ENCODE measurements at places on chromosomes 11 and 22.

GRCh38 chr11:101912823-101913284 lies 2.0 kb upstream of the CEP126 start:
- DNase-seq, result peak; percentile 67
- H3K4me3 ChIP-seq, result no peak overlapping the region
- no peaks in the 10 kb centered on the region for H3K27me3 ChIP-seq
- H3K27ac ChIP-seq, result no peak overlapping the region
- H3K4me1 ChIP-seq, result peaks cover 8% of the 10 kb centered on the region

GRCh38 chr22:31615940-31616314 lies 46.1 kb downstream of the PISD start:
- H3K4me3 ChIP-seq, result no peak overlapping the region
- peaks cover 5% of the 10 kb centered on the region for H3K4me1 ChIP-seq
- no peak overlapping the region for H3K27ac ChIP-seq
- DNase-seq, result no peak

DNA sequence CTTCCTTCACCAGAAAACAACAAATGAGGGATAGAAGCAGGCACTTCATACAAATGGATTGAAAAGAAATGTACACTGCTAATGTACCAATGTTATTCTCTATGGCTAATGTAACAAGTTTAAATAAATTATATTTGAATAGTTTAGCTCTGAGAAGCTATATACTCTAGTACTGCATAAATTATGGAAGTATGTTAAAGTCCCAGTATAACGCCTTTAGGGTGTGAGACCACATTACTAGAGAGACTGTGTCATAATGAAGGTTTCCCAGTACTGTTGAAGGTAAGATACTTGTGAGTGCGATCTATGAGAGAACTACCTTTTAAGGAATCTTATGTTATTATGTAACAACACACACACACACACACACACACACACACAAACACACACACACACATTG lies 39.8 kb upstream of the GAB2 start:
- H3K4me3 ChIP-seq, result no peak overlapping the region
- H3K27me3 ChIP-seq, result no peaks in the 10 kb centered on the region
- H3K27ac ChIP-seq, result no peak overlapping the region
- no peaks in the 10 kb centered on the region for H3K4me1 ChIP-seq

DNA sequence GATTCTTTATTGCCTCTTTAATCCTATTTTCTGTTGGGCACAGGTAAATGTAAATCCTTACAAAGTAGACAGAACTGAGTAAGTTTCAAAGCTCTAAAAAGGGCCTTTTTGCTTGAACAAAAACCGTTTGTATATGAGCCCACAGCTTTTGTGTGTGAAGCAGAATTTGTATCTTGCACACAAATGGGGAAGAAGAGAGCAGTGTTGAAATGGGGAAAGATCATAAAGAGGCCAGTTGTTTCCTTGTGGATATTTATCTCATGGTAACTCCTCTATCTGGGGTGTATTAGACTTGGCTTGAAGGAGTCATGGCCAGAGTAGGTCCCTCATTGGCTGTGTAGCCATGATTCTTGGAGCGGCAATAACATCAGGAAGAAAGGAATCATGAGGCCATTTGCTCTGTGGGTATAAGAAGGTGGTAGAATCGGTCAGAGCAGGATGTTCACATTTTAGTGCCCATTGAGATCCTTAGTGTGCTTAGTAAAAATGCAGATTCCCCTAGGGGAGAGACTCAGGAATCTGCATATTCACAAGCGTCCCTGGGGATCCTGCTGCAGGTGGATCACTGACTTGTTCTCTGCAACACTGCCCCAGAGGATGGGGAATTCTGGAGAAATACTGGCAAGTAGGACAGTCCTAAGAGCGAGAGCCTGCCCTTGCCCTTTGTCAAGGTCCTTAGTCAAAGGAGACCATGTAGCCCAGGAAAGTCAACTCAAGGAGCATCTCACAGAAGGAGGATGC lies 126.5 kb downstream of the LDLRAD3 start:
- H3K27me3 ChIP-seq, result no peaks in the 10 kb centered on the region
- H3K4me3 ChIP-seq, result no peak overlapping the region
- DNase-seq, result no peak
- H3K36me3 ChIP-seq, result no peaks in the 10 kb centered on the region
- H3K4me1 ChIP-seq, result peaks cover 21% of the 10 kb centered on the region

- H3K27ac ChIP-seq, result no peak overlapping the region
- no peaks in the 10 kb centered on the region for H3K36me3 ChIP-seq
- H3K27me3 ChIP-seq, result no peaks in the 10 kb centered on the region
- no peaks in the 10 kb centered on the region for H3K4me1 ChIP-seq
- DNase-seq, result no peak
Measured at GRCh38 chr11:35954205-35954604, 10.3 kb downstream of the LDLRAD3 start.

Measured in IMR-90 (cell line).